Thoracic aorta (tissue), 2 donors: ENCODE measurements at places on chromosomes 13 and 19. TPM values are rescaled to one million over a fixed set of nuclear protein-coding genes. Genes with fewer than 3 reads are reported as not detected.

- DNase-seq, result no peak
These were observed 183.2 kb upstream of the SOX1 start for GRCh38 chr13:111883571-111884343.

DNA sequence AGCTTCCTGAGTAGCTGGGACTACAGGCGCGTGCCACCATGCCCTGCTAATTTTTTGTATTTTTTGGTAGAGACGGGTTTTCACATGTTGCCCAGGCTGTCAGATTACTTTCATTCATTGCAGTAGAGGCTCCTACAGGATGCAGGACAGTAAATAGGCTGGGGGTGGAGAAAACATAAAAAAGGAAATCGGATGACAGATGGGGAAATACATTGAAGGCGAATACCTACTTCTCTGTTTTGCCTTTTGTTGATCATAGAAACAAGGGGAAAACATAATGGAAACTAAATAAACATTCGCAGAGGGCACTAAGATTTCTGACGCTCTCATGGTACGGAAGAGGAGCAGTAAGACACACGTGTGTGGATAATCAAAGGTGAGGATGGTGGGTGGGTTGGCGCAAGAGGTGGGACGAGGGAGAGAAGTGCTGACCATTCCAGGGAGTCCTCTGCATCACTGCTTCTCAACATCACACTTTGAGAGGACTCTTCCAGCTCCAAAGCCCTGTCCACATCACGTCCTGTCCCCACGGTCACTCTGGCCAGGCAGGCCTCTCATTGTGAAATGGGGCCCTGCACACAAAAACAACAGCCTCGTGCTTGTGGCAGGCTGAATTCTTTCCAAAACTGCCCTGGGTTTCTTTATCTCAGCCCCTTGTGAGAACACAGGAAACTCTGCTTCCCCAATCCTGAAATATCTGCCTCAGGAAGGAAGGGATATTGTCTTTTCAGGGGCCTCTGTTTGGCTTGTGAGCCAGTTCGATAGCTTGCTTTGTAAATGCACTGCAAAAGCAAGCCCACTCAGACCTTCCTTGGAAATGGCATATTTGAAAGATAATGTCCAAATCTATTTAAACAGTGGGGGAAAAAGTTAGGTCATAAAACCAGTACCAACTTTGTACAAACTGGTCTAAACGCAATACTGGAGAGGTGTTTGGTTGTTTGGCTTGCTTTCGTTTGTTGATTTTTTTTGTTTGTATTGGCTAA is 188.5 kb downstream of the FOXO1 start:
- no peak for DNase-seq

DNA sequence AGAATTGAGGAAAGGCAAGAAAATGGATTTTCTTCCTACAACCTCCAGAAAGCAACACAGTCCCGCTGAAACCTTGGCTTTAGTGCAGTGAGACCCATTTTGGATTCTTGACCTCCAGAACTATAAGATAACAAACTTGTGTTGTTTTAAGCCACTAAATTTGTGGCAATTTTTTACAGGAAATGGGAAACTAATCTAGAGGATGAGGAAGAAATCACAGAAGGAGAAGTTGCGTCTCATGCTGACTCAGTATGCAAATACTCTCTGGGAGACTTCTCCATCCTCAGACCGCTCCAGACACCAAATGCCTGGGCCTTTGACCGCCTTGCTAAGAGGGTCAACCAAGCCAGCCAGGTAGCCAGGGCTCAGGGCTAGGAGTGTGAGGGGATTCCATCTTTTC is 13.1 kb upstream of the CEACAM16 start:
- no peak for DNase-seq

GRCh38 chr13:20891034-20891433 is 11.5 kb downstream of the XPO4 start:
- no peak for DNase-seq

DNA sequence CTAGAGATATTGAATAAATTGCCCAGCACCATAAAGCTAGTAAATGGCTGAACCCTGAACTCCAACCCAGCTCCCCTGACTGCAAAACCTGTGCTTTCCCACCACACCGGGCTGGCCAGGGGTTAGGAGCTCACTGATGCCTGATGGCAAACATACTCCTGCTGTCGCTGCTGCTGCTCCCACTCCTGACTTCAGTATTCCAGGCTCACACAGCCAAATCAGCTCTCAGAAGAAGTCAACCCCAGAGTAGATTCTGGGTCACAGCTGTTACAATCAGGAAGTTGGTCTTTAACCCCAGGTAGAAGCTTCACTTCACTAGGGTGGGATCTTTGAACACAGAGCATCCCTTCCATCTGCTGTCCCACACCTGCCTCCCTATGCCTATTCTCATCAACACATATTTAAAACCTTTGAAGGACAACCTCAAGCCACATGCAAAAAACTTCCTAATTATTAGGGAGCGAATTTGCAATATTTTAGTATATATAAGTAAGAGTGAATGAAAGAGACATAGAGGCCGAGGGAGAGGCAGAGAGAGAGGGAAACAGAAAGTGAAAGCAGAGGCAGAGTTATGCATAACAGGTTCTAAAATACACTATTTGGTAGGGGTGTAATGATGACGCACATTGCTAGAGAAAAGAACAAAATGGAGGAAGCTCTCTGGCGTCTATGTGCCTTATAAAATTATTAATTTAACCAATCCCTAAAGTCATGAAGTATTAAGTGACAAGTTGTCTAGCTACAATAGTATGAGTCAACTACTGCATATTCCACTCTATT is 99.4 kb upstream of the SERP2 start:
- DNase-seq, result no peak

GRCh38 chr19:54461613-54462012 is 2.0 kb downstream of the LENG9 start:
- DNase-seq, result no peak

DNA sequence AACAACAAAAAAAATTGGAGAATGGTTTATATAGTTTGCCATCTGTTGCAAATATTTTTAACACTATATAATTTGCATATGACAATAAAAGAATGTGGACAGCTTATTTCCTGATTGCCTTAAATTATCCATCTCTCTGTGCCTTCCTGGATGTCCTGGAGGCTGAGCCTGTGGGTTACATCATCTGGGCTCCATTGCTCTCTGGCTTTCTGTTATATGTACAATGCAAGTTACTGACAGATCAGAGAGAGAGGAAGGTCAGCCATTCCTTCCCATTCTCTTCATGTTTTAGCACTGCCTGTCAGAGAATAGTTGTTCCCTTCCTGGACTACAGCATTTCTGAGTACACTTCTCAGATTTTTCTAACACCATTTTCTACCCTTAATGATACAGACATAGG is 758.3 kb upstream of the PCDH20 start:
- no peak for DNase-seq

- DNase-seq, result no peak
These were observed 65.6 kb downstream of the UFM1 start for GRCh38 chr13:38415233-38415632.

- DNase-seq, result no peak
These were observed 7.0 kb downstream of the C2CD4C start for GRCh38 chr19:401866-402511.

DNA sequence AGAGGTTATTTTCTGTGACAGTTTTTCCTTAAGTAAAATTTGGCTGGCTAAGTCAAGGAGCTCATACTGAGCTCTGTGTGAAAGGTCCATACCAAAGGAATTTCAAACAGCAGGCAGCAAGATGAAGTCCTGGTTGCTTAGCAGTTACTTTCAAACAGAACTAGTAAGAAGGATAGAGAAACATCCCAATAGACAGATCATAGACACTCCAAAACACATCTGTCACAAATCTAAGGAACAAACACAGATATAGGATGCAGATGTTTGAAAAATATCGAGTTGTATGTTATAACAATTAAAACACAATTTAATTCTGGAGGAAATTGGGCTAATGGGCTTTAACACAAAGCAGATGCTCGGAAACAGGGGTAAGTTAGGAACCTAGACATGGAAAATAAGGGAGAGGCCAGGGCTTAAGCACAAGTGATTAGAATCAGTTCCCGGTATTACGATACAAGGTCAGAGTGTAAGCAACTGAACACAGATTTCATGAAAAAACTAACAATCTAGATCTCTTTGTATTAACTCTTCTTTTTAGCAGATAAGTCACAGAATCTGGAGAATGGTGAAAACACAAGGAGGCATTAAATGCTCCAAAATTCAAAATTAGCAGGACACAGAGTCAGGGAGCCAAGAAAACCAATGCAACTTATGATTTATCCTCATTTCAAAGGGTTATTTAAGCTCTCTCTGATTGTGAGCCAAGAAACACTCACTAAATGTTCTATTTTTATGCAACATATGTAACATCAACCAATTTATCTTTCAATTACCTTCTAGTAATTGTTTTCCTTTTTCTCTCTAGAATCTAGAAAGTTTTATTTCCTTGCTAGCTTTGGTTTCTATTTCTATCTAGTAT is 1992.9 kb upstream of the PCDH20 start:
- no peak for DNase-seq

DNA sequence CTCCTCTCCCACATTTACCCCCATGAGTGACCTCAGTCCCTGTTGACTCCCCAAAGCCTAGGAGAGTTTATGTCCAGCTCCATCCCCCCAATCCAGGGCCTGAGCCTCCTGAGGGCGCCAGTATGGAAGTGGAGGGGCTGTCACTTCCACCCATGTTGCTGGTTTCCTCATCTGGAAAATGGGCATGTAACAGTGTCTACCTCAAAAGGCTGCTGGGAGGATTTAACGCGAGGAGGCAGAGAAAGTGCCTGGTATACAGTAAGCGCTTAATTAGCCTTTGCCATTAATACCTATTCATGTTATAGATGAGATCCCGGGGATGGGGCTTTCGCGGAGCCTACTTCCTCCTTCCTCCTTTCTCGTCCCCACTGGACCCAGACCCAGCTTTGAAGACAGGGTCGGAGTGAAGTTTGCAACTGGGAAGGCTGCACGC is 476 bp downstream of the TYK2 start:
- no peak for DNase-seq

DNA sequence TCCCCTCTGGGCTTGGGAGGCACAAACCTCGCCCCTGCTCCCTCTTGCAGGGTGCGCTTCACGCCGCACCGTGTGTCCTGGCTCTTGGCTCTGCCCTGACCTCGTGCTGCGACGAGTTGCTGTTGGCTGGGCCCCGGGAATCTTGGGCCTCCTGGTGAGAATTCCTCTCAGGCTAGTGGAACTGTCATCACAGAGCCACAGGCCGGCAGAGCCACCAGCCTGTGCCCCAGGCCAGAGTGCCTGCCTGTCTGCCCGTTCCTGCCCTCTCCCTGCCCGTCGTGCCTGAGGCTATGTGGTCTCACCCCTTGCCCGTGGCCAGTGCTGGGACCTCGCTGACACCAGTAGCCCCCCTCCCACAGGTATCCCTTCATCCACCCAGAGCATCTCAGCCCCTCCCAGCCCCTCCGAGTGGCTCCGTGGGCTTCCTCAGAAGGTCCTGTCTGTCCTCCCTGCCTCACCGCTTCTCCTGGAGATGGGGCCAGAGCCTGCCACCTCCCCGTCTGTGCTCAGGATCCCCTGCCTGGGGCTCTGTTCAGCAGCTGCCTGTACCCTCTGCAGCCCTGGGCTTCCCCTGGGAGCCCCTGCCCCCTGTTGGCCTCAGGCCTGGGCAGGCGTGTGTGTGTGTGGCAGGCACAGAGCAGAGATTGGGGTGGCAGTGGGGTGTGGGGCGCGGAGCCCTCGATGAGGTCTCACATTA is 13.3 kb downstream of the NDUFB7 start:
- no peak for DNase-seq

DNA sequence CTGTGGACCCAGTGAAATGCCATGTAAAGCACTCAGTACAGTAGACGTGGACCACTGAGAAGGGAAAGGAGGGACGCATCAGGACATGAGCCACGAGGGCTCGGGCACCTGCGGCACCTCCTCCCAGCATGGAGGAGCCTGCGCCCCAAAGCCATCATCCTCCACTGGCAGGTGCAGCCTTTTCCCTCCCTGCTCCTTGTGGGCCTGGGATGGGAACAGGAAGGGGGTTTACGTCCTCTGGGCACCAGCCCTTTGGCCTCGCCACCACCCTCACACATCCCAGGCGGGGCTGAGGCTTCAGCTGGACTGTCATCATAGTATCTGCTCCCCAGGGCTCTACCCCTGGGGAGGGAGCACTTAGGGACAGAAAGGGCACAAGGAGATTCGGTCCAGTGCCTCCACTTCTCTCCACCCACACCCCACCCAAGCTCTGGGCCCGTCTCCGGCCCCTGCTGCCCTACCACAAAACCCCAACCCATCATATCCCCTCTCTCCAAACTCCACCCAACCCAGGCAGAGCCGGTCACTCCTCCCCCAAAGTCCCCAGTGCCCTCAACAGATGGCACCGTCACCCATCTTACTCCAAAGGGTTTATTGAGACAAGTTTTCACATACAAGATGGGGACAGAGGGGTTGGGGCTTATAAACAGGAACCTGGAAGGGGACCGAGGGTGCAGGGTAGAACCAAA is 2.2 kb upstream of the PRKD2 start:
- DNase-seq, result no peak

GRCh38 chr19:15122331-15123030 is 15.3 kb downstream of the SYDE1 start:
- no peak for DNase-seq

GRCh38 chr13:25687471-25688225 is 315.9 kb downstream of the ATP8A2 start:
- DNase-seq, result no peak

GRCh38 chr13:36038785-36039555 is 92.2 kb downstream of the DCLK1 start:
- no peak for DNase-seq

GRCh38 chr19:12482509-12482886 is 2.1 kb downstream of the ZNF709 start:
- DNase-seq, result no peak

DNA sequence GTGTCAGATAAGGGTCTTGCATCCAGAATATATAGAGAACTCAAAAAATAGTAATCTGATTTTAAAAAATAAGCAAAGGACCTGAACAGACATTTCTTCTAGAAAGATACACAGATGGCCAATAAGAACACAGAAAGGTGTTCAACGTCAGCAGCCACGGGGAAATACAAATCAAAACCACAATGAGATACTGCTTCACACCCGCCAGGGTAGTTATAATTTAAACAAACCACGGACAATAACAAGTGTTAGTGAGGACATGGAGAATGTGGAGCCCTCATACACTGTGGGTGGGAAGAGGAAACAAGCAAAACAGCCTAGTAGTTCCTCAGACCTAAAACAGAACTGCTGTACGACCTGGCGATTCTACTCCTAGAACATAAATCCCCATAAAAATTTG is 26.7 kb upstream of the NAPA start:
- DNase-seq, result no peak

GRCh38 chr13:112951674-112952371 is 17.2 kb upstream of the MCF2L start:
- no peak for DNase-seq

PSG1 gene
- not detected for total RNA-seq

TTC9B gene
- total RNA-seq, result not detected

C13orf46 gene
- total RNA-seq, result 1.1 TPM

KCNN4 gene
- total RNA-seq, result 2.8 TPM

SHANK1 gene
- 0.28 TPM for total RNA-seq

PNPLA6 gene
- 128 TPM for total RNA-seq
